NCI-H82 (cell line): ENCODE measurements at places on chromosomes 7 and 10.

- DNase-seq = no peak
These were observed 43.9 kb upstream of the PDZD8 start for GRCh38 chr10:117419159-117419558.

DNA sequence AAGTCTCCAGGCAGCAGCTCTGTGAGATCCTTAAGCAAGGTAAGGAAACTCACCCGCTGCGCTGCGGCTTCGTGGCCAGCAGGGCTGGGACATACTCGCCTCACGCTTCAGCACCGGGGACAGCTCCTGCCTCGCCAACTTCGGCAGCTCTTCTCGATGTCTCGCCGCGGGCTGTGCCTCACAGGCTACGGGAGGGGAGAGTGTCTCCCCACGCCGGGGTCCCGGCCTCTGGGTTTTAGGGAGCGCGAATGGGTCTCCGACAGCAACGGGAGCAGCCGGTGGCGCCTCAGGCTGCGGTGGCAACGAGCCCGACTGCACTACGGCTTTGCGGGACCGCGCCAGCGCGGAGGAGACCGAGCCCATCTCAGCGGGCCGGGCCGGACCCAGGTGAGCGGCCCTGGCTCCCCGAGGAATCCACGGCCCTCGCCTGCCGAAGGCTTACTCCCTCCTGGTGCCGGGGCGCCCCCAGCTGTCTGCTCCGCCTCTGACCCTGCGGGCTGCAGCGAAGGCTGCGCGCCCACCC is 62.4 kb downstream of the LSM5 start:
- peak; percentile 84 for DNase-seq

GRCh38 chr10:21406595-21407193 is 118.8 kb downstream of the SKIDA1 start:
- DNase-seq = no peak

GRCh38 chr7:23768022-23768421 is 58.0 kb downstream of the STK31 start:
- no peak for DNase-seq

GRCh38 chr10:18656724-18657123 is 2.5 kb upstream of the ARL5B start:
- no peak for DNase-seq

DNA sequence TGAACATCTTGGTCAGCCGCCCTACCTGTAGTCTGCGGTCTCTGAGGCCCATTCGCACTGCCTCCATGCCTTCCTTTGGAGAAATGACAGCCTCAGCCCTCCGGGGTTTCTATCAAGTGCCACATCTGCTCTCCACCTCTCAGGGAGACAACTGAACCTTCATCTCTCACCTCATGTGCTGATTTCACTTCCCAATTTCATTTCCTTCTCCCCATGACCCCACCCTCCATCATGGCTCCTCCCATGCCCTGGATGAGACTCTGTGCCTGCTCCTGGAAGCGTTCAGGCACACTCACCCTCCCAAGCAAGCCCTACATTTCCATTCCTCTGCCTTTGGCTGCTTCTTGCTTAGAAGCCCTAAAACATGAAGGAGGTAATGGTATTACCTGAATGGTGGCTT is 7.8 kb upstream of the SCD start:
- DNase-seq = no peak

DNA sequence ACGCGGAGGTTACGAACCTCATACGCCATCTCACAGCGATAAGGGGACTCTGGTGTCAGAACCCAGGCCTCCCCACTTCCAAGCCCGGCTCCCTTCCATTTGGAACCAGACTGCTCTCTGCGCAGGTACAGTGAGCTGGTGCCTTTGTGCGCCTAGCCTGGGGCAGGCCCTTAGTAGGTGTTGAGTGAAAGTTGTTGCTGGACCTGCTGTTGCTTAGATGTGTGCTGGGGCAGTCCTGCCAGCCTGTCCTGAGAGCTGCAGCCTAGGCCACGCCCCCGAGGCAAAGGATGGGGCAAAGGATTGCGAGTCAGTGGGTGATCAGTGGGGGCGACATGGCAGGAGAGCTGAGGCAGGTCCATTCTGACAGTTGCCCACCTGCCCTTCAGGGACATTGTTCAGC is 72.5 kb upstream of the BTBD16 start:
- DNase-seq = no peak

DNA sequence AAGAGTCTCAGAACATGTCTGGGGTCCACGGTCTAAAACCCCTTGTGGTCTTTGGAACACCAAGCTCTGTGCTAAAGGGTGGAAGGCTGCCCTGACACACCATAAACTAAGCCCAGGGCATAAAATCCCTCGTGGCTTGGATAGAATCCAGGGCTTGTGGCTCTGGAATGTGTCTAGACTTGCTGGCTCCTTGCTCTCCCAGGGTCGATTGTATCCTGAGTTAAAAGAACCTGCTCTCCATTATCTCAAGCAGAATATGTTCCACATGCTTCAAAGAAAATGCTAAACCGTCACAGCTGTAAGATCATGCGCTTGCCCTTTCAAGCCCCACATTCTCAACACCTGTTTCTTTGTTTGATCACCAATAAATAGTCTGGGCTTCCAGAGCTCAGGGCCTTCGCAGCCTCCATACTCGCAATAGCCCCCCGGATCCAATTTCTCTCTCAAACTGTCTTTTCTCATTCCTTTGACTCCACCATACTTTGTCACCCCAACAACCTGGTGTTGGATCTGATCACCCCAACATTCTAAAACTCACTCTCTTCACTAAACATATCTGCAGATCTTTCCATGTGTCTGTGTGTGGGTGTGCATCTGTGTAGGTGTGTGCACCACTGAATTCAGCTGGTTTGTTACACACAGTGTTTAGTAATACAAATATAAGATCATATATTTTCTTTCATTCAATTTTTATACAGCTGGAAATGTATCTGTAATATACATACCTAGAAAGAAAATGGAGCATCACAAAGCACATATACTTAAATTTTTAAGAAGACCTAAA is 238.5 kb downstream of the ZMYND11 start:
- no peak for DNase-seq
